Activated T-cell treated with anti-CD3 and anti-CD28 coated beads, Interleukin-2, amount 50 U/mL, for 1 hour (primary cell): ENCODE measurements at places on chromosomes 13 and 19.

GRCh38 chr13:26225896-26226617, 3.9 kb upstream of the RNF6 start:
- DNase-seq = no peak

DNA sequence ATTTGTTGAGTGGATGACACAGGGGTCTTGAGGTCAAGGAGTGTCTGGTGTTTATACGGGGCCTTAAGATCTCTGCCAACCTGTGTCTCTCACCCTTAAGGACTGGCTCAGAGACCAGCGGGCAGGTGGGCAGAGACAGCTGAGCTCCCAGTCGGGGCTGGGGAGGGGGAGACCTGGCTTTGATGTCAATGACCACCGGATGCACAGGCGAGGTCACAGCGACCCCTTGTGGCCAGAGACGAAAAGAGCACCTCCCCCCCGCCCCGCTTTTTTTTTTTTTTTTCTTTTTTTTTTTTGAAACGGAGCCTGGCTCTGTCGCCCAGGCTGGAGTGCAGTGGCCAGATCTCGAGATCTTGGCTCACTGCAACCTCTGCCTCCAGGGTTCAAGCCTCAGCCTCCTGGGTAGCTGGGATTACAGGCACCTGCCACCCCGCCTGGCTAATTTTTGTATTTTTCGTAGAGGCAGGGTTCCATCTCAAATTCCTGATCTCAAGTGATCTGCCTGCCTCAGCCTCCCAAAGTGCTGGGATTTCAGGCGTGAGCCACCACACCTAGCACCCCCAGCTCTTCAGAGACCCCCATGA, 12.1 kb upstream of the KLK14 start:
- peak; percentile 35 for DNase-seq

GRCh38 chr13:27638521-27638920, 16.8 kb downstream of the POLR1D start:
- DNase-seq = no peak

- no peak for DNase-seq
Measured at GRCh38 chr13:26813321-26813979, 52.9 kb upstream of the GPR12 start.

GRCh38 chr19:3250675-3251074, 26.2 kb downstream of the CELF5 start:
- DNase-seq = peak; percentile 58

GRCh38 chr19:1088416-1089010, 6.7 kb downstream of the POLR2E start:
- no peak for DNase-seq
